ENCODE measurements at places on chromosomes 6 and 20.

GRCh38 chr6:2190661-2191389 lies 54.6 kb downstream of the GMDS start:
- DNase-seq = no peak

- no peak for DNase-seq
These were observed 1249.0 kb upstream of the CITED2 start for GRCh38 chr6:140623498-140623897.

GRCh38 chr6:142530566-142530965 lies 228.8 kb downstream of the ADGRG6 start:
- DNase-seq = no peak

DNA sequence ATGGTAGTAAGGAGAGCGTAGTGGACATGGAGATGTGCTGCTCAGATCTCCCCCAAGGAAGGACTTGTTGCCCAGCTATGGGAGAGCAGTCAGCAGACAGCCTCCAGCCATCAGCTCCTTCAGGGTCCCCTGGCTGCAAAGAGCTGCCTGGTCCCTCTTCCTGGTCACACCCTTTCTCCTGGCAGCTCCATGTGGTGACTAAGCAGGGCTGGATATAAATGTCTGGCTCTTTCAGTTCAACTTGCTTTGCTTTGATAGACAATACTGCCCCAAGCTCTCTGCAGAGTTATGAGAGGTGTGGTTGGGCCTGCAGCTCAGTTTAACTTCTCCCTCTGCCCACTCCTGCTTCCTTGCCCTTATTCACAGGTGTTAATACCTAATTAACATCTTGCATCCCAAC lies 64.1 kb upstream of the DDR1 start:
- DNase-seq = no peak

GRCh38 chr20:5670874-5671273 lies 79.3 kb upstream of the SHLD1 start:
- no peak for DNase-seq

- no peak for DNase-seq
These were observed 23.1 kb upstream of the VIP start for GRCh38 chr6:152727507-152727906.

DNA sequence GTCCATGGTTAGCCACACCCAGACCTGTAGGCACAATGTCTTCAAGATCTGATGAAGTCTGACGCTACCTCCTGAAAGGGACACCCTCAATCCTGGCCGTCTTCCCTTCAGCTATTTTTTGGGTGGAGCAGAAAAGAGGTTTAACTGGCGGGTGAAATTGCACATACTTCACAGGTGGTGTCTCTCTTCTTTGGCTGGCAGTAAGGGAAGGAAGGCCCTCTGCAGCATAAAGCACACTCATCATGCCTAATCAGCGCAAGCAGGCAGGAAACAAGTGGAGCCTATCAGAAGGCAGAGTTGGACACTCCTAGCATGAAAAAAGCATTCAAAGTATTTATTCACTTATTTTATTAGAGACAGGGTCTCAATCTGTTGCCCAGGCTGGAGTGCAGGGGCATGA lies 32.9 kb downstream of the PNLDC1 start:
- no peak for DNase-seq

GRCh38 chr20:63253438-63254231 lies 628 bp downstream of the NKAIN4 start:
- DNase-seq = no peak

DNA sequence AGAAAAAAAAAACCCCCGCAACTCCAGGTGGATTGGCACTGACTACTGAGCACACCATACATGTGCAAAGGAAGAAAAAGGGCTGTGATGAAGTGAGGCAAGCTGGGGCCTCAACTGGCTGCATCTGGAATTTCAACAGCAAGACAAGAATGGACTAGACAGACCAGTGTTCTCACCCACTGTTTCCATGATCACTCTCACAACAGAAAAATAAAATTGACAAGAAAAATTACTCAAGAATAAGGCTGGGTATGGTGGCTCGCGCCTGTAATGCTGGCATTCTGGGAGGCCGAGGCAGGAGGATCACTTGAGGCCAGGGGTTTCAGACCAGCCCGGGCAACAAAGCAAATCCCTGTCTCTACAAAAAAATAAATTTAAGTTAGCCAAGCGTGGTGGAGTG lies 18.8 kb downstream of the ZNF217 start:
- no peak for DNase-seq

DNA sequence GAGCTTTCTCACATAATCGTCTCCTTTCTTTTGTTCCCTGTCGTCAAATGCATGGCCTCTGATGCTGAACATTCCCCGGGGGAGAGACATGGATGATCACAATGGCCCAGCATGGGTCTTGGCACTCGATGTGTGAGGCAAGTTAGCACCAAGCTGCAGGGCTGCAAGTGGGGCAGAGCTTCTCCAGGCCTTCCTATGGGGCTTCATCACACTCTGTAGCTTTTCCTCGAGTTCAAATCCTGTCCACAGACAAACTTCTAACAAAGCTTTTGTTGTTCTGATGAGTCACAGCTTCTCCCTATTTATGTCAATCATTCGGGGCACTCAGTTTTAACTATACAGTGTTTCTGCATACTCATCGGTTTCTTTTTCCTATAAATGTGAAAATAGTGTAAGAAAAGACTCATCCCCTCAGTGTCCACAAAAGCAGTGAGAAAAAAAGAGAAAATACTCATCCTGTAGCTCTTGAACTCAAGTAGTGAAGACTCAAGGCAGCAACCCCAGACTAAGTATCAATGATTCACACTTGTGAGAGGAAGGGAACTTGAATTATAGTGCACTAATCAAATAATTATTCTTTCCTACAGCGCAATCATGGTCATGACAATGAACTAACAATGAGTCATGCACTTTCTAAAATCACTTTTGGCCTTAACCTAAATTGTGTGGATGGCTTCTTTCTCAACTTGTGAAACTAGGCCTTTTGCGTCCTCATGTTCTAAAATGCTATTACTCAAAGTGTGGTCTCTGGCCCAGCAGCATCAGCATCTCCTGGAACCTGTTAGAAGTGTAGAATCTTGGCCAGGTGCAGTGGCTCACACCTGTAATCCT lies 68.4 kb upstream of the NOX3 start:
- DNase-seq = no peak

- DNase-seq = no peak
These were observed 114.4 kb upstream of the PRND start for GRCh38 chr20:4607287-4607713.

- DNase-seq = no peak
These were observed 18.3 kb downstream of the BCAS4 start for GRCh38 chr20:50813101-50813643.

- DNase-seq = no peak
These were observed 58.0 kb downstream of the TBXT start for GRCh38 chr6:166109608-166110007.

- DNase-seq = no peak
These were observed 285.0 kb downstream of the KHDC1L start for GRCh38 chr6:72940265-72940664.

DNA sequence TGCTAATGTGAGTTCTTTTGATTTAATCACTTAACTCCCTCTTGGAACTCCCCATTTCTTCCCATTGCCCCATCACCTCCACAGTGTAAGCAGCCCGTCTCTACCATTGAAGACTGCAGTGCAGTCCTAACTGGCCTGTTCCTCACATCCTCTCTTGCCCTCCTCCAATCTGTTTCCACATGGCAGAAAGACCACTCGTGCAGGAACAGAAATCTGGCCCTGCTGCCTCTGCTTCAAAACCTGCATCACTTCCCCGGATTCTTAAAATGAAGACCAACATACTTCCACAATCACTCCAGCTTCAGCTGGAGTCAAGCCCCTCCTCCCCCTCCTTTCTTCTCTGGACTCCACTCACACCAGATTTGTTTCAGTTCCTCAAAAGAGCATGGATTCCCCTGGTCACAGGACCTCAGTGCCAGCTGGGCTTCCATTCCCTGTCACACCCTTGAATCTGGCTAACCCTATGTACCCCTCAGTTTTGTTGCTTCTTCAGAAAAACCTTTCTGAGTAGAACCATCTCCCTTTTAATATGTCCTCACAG lies 802.3 kb downstream of the MAFB start:
- no peak for DNase-seq

GRCh38 chr6:76888351-76888750 lies 574.9 kb downstream of the HTR1B start:
- DNase-seq = no peak

GRCh38 chr20:35917077-35917476 lies 37.2 kb downstream of the SCAND1 start:
- DNase-seq = no peak

DNA sequence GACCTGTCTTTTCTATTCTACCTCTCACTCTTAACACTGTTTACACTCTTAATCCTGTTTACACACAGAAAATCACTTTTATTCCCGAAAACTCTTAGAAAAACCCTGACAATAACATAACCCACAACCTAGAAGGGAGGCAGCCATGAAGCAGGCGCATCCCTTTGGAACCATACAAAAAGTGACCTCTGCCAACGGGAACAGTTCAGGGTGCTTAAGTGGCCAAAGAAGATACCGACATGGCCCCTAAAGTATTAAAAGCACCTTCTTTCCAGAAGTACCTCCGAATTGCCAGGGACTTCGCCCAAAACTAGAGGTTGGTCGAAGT lies 490 bp downstream of the MMUT start:
- no peak for DNase-seq

GRCh38 chr6:84269947-84270733 lies 42.7 kb upstream of the CEP162 start:
- no peak for DNase-seq

DNA sequence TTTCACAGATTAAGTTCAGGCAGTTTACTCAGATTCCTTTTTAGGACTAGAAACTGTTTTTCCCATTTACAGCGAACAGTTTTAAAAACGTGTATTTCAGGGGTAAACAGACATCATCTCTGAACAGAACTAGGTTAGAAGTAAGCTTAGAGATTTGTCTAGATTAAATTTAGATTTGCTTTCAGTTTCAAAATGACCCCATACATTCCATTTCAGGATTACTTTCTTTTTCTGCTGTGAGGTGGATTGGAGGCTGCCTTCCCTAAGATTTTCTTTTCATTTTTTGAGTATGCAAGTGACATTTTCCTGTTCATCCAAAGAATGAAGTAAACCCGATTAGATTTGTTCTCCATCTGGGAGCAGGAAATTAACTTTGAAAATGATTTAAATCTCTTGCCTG lies 747.2 kb downstream of the KHDRBS2 start:
- DNase-seq = no peak

GRCh38 chr6:46357591-46357990 lies 133.7 kb downstream of the RCAN2 start:
- DNase-seq = no peak

- DNase-seq = peak; percentile 62
These were observed 37.5 kb upstream of the IER3 start for GRCh38 chr6:30781743-30782424.

DNA sequence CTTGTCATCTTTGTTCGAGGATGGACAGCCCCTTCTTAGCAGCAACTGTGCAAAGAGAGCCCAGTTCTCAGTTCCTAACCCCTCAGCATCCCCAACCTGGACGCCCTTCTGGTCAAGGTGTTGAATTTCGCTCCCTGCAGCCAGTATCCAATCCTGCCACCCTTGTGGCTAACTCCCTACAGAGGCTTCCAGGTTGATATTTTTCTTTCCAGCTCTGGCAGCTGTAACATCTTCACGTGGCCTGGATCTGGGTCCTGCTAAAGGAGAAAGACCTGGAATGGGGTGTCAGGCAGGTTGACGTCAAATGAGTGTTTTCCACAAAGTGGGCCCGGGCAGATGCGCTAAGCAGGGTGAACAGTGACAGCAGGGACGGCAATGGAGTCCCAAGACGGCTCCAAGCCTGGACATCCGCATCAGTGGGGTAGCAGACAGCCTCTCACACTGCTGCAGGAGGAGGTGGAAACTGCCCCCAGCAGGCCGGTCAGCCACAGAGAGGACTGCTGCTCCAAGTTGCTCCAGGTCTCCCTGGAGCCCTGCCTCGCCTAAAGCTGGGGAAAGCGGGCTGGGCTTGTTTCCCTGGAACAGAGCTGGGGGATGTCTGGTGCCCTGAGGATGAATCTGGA lies 1.0 kb upstream of the YTHDF1 start:
- DNase-seq = no peak

DNA sequence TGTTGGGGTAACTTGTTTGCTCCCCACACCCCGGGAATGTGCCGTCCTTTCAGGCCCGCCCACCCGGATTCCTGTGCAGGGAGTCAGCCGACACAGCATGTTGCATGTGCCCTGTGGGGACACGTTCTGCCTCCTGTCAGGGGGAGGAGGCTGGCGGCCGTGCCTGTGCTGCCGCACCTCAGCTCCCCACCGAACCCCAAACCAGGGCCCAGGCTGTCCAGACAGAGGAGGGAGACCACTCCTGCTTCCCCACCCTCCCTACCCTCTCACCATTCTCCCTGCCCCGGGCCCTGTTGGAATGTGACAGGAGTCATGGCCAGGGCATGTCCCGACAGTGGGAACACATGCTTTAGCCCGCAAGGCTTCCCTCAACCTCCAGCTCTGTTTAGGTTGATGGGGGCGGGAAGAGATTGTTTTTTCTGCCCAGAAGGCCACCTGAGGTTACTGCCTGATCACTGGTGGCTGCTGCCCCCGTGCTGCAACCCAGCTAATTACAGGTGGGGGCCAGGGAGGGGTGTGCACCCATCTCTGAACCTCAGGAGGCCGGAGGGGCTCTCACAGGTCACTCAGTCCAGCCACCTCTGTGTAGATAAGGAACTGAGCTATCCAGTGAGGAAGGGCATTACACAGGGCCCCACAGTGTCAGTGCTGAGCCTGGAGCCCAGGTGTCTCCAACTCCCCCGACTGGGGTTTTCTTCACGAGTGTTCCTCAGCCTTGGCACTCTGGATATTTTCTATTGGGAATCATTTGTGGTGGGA lies 13.6 kb downstream of the LRRC73 start:
- no peak for DNase-seq

GRCh38 chr6:1503811-1504210 lies 105.9 kb upstream of the FOXC1 start:
- no peak for DNase-seq

DNA sequence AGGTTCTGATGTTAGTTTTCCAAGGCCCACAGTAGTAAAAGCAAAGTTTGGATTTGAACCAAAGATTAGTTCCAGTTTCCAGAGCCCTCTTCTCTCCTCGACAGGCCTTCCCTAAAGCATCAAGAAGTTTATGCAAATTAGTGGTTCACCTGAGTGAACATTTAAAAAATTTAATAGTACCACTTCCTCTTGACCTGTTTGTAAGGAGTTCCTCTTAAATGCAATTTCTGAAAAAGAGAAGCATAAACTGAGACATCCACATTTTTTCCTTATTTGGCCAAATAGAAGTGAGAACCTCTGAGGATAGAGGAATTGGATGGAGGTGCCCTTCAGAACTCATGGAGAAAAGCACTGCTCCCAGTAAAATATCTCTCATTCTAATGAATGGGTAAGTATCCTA lies 1.2 kb upstream of the DSE start:
- DNase-seq = no peak

- no peak for DNase-seq
These were observed 1.5 kb upstream of the FAM83D start for GRCh38 chr20:38924718-38925117.

DNA sequence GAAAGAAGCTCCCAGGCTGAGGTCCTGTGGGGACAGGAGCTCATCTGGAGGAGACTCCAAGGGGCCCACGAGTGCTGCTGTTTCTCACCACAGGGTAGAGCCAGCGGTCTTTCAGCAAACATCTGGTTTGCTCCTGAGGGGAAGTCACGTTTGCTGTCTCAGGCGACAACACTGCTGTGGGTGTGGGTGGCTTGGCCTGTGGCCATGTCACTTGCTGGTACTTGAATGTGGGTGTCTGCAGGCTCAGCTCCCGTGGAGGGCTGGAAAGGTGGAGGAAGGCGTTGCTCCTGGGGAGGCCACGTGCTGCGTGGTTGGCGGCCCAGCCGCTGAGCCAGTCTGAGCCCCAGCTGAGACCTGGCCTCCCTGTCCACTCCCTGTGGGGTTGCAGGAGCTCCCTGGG lies 52.8 kb upstream of the MPC1 start:
- DNase-seq = no peak

GRCh38 chr20:56928007-56928406 lies 298.9 kb downstream of the TFAP2C start:
- DNase-seq = no peak
